ENCODE measurements at places on chromosomes 2 and 18.

DNA sequence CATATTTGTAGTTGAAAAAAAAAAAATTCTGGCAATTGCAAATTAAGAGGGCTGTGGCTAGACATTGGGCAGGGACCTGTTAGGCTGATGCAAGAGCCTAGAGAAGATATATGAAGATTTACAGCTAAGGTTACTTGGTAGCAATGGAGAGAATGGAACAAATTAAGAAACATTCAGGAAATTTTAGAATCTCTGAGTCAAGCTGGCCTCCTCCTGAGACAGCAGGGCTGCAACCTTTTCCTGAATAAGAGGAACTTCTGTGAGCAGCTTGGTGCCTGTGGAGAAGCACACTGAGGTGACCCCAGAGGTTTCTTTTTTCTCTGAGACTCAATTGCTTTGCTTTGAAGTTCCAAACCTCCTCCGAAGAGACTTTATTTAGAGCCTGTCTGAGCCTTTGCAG is 118.6 kb upstream of the LRATD1 start:
- no peak for DNase-seq

GRCh38 chr2:41736105-41736567 is 311.7 kb upstream of the PKDCC start:
- DNase-seq: no peak

- no peak for DNase-seq
These were observed 48.4 kb downstream of the MAP2 start for GRCh38 chr2:209472112-209472832.

- DNase-seq: no peak
These were observed 160.1 kb upstream of the MYCN start for GRCh38 chr2:15780234-15780633.

DNA sequence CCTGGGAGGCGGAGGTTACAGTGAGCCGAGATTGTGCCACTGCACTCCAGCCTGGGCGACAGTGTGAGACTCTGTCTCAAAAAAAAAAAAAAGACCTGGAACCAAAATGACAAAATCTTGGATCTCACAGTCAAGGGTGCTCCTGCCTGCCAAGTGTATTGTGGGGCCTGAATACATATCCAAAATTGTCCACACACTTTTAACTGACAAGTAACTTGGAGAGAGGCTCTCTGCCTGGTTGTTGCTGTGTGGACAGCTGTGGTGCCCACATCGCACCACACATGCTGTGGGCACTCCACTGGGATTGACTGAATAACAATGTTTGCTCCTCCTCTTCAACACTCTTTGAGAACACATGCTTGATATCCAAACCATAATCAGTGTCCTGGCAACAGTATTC is 117.6 kb upstream of the REV1 start:
- no peak for DNase-seq

- no peak for DNase-seq
These were observed 32.0 kb downstream of the SLC14A1 start for GRCh38 chr18:45755934-45756333.

DNA sequence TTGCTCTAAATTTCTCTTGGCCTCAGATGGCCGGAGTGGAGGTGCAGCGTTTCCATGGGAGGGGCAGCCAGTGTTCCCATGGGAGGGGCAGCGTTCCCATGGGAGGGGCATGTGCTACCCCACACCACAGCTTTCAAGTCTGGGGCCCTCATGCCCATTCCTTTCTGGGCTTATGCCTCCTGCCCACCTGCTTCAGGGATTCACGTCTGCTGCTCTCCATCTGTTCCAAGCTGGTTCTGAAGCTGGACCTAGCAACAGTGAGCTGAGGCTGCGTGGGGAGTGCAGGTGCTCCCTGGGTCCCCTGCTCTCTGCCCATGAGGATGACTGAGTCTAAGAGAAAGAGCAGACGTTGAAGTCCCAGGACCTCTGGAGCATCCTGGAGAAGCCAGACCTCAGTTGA is 243.1 kb upstream of the PXDN start:
- DNase-seq: no peak

GRCh38 chr2:229652796-229653195 is 61.6 kb downstream of the DNER start:
- no peak for DNase-seq

DNA sequence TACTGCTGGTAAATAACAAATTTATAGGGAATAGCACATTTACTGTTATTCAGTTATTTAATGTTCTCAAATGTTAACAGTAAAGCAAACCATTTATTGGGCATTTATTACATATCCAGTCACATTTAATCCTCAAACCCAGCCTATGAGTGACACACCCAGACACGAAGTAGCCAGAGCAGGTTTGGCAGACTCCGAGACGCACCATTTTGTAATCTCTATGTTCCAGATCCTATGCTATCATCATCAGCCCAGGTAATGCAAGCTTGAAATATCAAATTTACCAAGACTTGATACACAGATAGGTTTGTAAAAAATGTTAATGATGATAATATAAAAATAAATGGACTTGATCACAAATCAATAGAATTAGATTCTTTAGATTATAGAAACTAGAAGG is 131.1 kb downstream of the IKZF2 start:
- no peak for DNase-seq

GRCh38 chr2:64036034-64036705 is 16.9 kb upstream of the VPS54 start:
- no peak for DNase-seq

DNA sequence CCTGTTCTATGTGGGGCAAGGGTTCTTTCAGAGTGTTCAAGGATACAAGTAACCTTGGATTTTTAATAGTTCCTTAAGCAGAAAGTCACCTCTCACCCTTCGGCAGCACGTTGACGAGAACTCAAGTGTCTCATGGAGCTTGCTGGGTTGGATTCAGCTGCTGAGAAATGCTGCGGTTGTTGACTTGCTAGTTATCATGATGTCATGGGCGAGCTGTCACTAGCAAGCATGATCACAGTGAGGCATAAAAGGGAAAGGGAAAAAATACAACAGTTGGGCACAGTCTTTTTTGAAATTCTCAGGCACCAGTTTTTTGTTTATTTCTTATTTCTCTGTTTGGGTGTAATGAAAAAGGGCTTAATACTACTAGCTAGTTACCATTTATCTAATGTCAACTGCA is 53.2 kb downstream of the ADCYAP1 start:
- no peak for DNase-seq

- DNase-seq: peak; percentile 45
These were observed 121.1 kb downstream of the ACOXL start for GRCh38 chr2:110853516-110853915.

- DNase-seq: no peak
These were observed 1210.3 kb upstream of the ZEB2 start for GRCh38 chr2:145729993-145730770.

DNA sequence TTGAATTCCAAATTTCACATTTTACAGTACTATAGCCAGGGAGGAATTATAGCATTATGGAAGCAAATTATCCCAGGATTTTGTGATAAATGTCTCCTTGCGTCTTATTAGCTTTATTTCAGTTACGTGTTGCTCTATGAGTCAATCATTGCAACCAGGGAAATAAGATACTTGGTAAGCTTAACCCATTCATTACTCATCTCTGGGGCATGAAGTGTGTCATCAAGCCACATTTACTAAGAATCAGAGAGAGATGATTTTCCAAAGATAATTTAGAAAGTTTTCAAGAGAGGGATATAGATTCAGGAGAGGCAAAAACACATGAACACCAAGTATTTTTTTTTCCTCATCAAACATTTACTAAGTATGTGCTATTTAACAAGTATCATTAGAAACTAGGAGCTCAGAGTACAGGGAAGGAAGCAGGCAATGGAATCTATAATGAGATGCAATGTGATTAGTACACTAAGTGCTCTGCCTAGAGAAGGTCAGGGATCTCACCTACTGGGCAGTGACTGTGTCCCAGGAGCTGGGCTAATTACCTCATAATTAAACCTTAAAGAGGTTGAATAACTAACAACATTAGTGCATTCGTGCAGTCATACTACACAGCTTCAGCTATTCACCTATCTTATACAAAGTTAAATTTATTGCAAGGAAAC is 217.8 kb upstream of the NXPH2 start:
- DNase-seq: no peak

DNA sequence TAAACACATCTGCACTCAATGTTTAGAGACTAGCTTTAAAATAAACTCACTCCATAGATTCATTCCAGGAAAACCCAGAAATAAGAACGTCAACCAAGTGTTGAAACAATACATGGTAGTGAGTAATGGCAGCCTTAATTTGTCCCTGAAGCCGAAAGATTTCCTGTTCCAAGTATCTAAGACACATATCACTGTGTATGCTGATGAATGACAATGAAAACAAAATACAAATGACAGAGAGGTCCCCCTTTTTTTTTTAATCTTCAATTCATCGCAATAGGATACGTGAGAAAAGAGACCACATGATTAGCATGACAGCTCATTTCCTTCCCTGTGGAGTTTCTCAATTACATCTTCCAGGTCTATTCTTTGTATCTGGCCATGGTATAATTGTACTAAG is 160.5 kb upstream of the STK17B start:
- DNase-seq: no peak

DNA sequence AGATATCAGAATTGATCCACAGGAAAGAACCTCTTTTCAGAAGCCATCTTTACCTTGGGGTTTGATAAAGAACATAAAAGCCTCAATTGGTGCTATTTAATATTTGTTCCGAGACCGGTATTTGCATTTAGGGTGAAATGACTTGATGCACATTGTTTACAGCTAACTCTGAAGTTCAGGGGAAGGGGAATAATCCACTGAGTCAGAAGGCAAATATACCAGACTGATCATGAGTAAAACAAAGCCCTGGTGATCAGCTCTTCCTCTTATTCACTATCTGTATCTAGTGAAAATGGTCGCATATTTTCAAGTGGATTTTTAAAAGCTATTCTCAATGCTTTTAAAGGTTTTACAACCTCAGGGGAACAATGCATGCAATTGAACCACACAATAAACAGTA is 53.0 kb upstream of the ATP8B1 start:
- DNase-seq: no peak

GRCh38 chr18:11520536-11520935 is 88.9 kb upstream of the SLC35G4 start:
- no peak for DNase-seq

GRCh38 chr18:45926691-45927090 is 40.4 kb downstream of the EPG5 start:
- DNase-seq: no peak

- no peak for DNase-seq
These were observed 190.8 kb upstream of the HNRNPA3 start for GRCh38 chr2:177021706-177022343.

- DNase-seq: no peak
These were observed 36.9 kb upstream of the KLF11 start for GRCh38 chr2:10006236-10007161.

DNA sequence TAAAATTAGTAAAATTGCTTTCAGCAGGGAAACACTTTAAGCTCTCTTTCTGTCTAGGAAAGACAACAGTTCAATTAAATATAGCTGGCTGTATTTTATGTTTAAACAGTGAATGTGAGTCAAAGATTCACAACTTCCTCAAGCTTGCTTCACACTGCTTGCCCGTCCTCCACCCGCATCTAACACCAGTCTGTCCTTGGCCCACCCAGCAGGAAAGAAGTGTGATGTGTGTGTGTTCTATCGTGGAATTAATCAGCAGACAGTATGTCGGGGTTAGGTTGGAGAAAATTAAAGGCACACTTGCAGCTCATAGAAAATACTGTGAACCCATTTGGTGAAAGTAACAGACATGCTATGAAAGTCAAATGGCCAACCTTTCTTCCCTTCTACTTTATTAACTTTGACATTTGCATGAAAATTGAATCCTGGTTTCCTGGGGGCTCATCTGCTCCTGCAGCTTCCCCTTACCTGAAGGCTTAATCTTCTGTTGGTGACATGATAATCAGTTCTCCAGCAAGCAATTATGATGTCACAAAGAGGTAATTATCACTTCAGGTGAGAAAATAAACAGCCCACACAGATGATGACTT is 182.0 kb downstream of the UXS1 start:
- no peak for DNase-seq

GRCh38 chr2:226772389-226773179 is 27.0 kb downstream of the IRS1 start:
- no peak for DNase-seq

DNA sequence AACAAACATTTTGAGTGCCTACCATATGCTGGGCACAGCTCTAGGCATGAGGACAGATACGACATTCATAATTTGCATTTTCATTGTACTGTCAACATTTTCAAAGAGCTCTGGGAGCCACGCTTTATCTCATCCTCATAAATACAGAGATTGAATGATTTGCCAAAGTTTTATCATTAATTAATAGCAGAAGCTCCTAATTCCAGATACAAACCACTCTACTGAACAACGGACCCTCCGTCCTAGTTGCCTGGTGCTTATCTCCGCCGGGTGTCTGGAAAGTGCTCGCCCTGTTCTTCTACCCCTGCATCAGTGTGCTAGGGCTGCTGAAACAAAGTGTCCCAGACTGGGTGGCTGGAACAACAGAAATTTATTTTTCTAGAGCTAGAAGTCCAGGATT is 23.8 kb downstream of the SERTAD2 start:
- DNase-seq: no peak

Data from activated CD4-positive, alpha-beta T cell treated with anti-CD3 and anti-CD28 coated beads, Interleukin-2, amount 50 U/mL, for 4 hours (primary cell).